ENCODE measurements at places on chromosomes 2 and 18.
A peak's percentile ranks its signal among the peaks of the same experiment; 100 is the strongest.

DNA sequence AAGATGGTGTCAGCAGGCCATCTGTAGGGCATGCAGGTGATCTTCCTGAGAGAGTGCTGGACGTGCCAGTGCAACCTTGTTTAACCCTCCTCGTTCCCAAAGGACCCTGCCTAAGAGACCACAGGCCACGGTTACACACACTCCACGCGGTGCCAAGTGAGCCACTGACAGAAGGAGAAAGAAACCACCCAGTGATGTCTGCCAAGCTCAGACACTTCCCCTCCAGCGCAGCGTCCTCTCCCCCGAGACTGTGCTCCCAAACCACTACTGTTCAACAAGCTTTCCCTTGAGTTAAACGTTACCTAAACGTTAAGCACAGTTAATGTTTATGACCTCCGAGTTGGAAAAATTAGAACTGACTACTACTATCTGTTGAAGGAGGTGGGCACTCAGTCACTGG is 119.1 kb upstream of the NCK2 start:
- no peak for DNase-seq

DNA sequence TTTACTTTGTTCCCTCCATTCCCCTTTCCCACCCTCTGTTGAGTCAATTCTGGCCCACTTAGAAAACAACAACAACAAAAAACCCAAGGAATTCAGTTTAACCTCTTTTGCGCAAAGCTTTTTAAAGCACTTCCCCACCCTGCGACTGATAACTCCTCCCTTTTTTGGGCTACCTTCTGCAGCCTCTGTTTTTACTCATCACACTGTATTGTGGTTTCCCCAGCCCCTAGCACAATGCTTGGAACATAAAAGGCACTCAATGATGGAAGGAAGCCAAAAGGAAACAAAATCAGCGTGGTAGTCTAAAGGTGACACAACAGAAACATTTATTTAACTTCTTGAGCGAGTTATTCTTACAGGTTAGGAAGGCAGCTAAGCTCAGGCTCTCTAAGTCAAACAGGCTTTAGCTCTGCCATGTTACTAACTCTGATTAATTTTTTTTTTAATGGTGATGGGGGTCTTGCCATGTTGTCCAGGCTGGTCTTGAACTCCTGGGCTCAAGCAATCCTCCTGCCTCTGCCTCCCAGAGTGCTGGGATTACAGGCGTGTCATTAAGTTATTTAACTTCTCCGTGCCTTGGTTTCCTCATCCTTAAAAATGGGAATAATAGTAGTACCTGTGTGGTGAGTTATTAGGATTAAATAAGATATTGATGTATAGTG is 1.3 kb downstream of the CEP68 start:
- DNase-seq = peak; percentile 60

DNA sequence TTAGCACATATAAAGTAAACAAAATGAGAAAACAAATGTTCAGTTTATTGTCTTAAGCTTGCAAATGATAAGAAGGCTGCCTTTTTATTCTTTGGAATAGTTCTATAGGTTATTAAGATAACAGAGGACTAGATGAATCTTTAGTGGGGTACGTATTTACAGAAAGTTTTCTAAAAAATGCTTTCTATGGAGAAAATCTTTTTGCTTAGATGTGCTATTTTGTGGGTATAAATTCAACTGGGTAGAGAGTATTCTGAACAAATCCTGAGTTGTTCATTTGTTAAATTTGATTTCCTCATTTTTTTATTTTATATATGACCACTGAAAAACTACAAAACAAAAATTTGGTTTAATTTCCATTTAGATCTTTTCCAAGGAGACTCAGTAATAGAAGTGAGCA is 566.9 kb downstream of the PLCL1 start:
- no peak for DNase-seq

DNA sequence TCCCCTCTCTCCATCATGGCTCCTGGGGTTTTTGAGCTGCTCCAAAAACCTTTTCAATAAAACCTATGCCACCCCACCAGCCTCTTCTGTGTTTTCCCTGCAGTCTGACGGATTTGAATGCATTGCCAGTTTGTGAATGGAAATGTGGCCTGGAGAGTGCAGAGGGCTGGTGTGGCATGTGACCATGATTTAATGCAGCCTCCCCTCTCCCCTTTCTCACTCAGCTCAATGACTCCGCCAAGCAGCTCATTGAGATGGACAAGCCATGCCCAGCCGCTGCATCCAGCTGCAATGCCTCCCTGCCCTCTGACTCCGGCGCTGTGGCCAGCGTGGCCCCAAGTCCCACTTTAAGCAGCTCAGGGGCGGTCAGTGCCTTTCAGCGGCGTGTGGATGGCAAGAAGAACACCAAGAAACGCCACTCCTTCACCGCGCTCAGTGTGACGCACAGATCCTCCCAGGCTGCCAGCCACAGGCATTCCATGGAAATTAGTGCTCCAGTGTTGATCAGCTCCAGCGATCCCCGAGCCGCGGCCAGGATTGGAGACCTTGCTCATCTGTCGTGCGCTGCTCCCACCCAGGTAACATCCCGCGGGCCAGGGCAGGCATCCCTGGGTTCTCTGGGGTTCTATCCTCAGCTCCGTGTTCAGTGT is 215.3 kb downstream of the SEPTIN10 start:
- DNase-seq = no peak

GRCh38 chr2:100554798-100555407 is 7.9 kb upstream of the PDCL3 start:
- peak; percentile 51 for DNase-seq

DNA sequence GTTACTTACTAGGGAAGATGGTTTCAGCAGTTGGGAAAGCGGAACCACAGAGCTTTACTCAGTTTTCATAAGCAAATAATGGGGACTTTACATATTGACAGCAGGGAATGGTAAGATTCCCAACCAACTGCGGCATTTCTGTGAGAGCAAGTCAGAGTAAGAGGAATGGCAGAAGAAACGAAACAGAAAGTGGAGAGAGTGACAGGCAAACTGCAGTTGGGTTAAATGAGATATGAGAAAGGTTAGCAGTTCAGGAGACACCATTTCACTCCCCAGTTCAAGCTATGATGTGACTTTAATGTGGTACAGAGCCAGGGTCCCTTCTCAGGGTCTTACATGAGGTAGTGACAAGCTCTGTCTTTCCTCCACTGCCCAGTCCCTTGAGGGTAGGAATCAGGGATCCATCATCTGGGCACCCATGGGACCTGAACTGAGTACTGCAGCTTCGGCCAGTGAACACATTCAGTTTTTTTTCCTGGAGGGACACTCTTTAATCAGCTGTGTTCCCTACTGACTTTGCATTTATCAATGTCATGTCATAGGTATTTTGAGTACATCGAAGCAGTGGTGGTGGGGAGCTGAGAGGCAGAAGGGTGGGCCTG is 33.0 kb upstream of the GREB1 start:
- DNase-seq = no peak

GRCh38 chr2:2041256-2041824 is 289.7 kb downstream of the MYT1L start:
- no peak for DNase-seq

GRCh38 chr2:69119104-69119894 is 106.3 kb downstream of the ANTXR1 start:
- no peak for DNase-seq

DNA sequence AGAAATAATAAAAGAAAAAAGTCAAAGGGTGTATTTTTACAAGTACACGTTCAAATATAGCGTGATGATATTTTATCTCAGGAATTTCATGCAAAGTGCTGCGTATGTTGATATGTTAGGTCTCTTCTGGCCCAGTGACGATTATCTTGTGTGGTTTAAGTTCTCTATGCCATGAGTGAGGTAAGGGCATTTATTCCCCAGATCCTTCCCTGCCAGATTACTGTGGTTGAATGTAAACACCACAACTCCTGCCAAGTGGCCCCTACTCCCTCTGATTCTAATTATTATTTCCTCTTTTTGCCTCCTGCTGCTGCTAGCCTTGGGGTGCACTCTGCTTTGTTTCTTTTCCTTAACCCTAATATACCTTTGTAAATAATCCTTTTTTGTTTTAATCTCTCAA is 12.2 kb downstream of the SCN2A start:
- DNase-seq = no peak

- DNase-seq = peak; percentile 36
Measured at GRCh38 chr2:207241198-207241597, 75.5 kb upstream of the KLF7 start.

DNA sequence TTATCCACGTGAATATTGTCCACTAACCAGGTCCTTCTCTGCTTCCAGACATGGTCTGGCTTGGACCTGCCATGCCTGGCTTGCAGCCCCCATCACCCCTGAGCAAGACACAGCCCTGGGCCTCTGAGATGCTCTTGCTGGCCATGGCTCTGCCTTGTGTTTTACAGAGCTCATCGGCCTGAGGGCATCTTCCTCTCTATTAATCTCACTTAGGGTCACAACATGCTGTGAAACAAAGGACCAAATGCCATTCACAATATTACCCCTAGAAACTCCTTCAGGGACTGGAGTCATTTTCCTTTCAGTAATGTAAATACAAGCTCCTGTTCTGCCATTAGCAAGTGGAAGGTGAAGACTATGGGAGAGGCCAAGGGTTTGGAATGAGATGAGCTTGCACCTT is 6.8 kb upstream of the TPO start:
- DNase-seq = no peak

- no peak for DNase-seq
Measured at GRCh38 chr2:171889808-171890207, 4.2 kb downstream of the SLC25A12 start.

DNA sequence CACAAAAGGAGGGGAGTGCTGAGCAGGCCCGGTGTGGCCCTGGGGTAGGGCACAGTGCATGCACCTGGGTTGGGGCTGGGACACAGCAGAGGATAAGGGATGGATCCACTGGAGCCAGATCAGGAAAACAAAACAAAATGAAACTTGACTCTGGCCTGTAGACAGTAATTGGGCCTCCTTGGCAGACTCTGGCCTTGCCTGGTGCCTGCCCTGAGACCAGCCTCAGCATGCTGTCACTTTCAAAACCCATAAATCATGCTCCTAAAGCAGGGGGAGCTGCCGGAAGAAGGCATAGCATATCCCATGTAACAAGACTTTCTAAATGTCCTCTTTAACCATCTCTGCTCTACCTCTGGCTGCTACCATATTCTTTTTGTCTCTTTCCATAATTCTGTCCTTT is 61.1 kb upstream of the IGFBP5 start:
- no peak for DNase-seq

DNA sequence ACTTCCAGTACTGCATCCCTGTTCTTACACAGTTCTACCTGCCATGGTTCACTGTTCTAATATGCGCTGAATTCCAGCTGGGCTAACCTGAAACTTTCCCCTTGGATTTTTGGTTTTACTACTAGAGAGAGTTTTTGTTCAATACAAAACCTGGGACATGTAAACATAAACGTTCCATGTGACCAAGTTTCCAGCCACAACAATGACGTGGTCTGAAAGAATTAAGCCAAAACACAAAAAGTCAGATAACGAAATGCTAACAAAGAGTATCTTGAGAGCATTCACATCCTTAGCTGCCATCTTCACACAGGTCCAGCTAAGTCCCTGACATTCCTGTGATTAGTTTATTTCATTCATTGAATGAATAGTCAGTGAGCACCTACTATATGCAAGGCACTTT is 467.0 kb upstream of the PKDCC start:
- no peak for DNase-seq

DNA sequence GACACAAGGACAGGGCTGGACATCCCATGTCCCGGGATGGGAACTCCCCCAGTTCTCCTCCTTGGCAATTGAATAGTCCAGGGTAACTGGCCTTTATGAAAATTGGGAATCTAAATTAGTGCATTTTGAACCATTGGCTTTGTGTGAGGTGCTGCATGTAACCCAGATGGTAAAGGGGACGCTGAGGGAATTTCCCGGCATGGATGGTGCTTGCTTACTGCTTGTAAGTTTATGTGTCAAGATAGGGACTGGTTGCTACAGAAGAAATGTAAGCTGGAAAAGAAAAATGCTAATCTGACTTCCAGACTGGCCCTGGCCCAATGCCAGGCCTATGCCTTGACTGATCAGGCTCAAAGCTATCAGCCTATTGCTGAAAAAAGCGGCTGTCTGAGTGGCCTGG is 1096.7 kb upstream of the DDX18 start:
- peak; percentile 56 for DNase-seq

DNA sequence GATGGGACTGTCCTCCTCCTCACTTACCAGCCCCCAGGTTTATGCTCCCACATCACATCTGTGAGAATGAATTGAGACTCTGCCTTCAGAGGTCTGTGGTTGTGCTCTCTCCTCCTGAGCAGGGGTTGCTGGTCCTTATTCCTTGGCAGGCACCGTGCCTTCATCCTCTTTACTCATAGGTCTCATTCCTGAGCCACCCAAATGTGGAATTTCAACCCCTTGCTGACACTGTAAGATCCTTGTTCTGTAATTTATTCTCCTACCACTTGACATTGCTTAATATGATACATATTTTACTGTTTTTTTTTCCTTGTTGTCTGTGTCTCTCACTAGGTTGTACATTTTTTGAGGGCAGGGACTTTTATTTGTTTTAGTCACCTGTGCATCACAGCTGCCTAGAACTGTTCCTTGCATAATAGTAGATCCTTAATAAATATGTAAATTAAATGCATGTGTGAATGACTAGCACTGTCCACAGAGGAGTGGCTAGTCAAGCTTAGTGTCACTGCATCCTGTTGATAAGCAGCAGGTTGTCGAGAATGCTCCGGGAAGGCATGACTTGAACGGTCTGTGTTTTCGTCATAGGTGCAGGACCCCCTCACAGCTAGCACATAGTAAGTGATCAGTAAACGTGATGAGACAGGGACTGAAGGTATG is 180.6 kb downstream of the ZNF407 start:
- no peak for DNase-seq

- DNase-seq = peak; percentile 4
Measured at GRCh38 chr2:227324642-227324994, 433 bp upstream of the MFF start.

GRCh38 chr2:38376346-38377049 is 575 bp downstream of the ATL2 start:
- peak; percentile 94 for DNase-seq

GRCh38 chr18:34991152-34991551 is 50.1 kb upstream of the MAPRE2 start:
- DNase-seq = no peak

DNA sequence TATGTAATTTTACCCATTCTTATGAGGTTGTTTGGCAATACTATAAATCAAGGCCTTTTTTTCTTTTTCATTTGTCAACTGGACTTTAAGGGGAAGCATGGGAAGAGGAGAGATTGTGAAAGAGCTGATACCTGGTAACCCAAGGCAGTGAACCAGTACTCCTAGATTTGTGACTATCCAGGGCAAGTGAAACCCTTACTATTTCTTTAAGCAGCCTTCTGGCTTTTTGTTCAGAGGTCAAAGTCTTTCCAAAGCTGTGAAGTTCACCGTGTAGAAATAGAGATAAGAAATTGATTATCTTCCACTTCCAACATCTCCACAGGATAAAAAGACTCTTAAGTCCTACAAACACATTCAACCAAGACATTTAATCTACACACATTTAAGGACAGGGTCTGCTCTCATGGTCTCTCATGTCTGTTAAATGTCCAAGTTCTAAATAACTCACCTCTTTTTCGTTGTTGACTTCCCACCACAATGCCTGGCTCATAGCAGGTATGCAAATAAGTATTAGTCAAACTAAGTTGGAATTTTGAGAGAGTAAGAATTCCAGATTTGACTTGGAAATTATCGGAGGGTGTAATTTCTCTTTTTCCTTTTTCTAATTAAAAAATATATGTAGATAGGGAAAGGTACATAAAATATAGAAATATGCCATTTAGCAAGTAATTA is 485.8 kb downstream of the STK39 start:
- no peak for DNase-seq

GRCh38 chr2:192469612-192470011 is 274.9 kb upstream of the TMEFF2 start:
- no peak for DNase-seq
